ENCODE measurements at places on chromosomes 1 and 21.

- DNase-seq: no peak
Observed at GRCh38 chr1:17075470-17076255, 21.8 kb upstream of the SDHB start.

DNA sequence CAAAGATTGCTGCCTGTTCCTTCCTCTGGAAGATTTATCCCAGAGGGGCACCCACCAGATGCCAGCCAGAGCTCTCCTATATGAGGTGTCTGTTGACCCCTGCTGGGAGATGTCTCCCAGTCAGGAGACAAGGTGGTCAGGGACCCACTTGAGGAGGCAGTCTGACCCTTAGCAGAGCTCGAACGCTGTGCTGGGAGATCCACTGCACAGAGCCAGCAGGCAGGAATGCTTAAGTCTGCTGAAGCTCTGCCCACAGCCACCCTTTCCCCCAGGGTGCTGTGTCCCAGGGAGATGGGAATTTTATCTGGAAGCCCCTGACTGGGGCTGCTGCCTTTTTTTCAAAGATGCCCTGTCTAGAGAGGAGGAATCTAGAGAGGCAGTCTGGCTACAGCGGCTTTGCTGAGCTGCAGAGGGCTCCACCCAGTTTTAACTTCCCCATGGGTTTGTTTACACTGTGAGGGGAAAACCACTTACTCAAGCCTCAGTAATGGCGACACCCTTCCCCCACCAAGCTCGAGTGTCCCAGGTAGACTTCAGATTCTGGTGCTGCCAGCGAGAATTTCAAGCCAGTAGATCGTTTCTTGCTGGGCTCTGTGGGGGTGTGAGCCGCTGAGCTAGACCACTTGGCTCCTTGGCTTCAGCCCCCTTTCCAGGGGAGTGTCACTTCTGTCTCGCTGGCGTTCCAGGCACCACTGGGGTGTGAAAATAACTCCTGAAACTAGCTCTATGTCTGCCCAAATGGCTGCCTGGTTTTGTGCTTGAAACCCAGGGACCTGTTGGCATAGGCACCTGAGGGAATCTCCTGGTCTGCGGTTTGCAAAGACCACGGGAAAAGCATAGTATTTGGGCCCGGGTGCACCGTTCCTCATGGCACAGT lies 51.1 kb upstream of the PDC start:
- DNase-seq: no peak

DNA sequence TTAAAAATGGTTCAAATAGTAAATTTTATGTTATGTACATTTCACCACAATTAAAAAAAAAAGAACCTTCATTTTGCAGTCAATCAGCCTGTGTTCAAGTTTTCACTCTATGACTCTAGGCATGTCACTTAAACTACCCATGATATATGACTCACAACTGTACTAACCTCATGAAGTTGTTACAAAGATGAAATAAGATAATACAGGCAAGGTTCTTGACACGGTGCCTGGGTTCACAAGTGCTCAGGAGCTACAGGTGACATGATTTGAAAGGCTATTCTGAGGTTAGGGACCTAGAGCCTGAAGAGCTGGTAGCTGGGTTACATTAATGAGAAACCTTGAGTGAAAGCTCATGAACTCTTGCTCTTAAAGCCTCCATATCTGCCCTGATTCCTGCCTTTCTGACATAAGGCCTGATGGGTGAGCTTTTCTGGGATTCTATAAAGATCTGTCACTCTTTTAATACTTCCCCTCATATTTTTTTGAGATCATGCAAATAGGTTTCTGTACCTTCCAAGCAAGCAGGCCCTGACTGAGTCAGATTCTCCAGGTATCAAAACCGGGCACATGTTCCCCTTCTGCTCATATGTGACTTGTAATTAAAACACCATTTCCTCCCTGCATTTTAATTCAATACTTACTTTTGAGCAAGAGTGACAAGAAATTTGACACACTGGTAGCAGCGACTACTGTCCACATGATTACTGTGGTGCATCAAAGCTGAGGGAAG lies 34.0 kb downstream of the PCSK9 start:
- no peak for DNase-seq

- no peak for DNase-seq
Observed at GRCh38 chr1:6512908-6513280, 21.4 kb upstream of the PLEKHG5 start.

DNA sequence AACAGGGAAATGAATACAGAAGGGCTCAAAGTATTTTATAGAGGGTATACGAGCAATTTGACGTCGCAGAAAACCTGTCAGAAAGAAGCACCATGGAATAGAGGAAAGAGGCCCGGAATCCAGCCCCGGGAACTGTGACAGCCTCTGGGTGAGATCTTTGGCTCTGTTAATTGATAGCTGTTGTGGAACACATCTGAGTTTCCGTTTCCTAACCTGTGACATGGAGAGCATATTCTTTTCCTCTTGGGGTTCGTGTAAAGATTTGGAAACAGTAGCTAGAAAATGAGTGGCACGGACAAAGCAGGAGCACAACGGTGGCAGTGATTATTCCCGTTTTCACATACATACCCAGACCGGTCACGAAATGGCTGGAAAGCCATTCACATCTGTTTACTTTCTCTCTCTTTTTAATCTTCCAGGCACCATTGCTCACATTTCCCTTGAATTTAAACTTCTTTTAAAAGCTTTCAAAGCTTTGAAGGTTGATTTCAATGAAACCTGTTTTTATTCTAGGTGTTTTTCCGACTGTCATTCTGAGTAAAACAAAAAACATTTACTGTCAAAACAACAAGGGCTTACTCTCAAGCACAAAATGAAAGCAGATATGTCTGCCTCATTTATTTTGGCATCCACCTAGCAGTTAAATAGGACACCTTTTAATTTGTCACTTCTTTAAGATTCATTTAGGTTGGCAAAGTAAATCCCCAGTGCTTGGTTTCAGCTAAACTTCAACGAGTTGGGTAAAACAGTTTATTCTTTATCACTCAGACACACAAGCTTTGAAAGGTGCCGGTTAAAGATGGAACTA lies 26.7 kb upstream of the C8B start:
- no peak for DNase-seq

DNA sequence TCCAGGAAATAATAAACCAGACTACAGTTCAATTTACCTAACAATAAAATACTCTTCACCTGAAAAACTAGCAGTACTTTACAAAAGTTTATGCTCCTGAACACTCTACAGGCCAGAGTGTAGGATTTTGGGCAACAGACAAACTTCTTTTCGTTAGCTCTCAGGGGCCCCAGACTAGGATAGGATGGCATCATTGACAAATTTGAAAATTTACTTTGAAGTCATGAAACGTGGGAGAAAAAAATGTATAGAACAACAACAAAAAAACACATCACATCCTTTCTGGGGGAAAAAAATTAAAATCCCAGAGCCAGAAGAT lies 1.2 kb downstream of the PTP4A2 start:
- no peak for DNase-seq

- DNase-seq: no peak
Observed at GRCh38 chr1:54597455-54598030, 25.8 kb downstream of the FAM151A start.

- no peak for DNase-seq
Observed at GRCh38 chr1:203199816-203200571, 13.5 kb upstream of the CHI3L1 start.
